ENCODE measurements at places on chromosomes 6 and 20. TPM values are rescaled to one million over a fixed set of nuclear protein-coding genes. Genes with fewer than 3 reads are reported as not detected.

GRCh38 chr6:6565488-6565887, 23.0 kb upstream of the LY86 start:
- DNase-seq = no peak

The SH3BGRL2 gene
- total RNA-seq = 0.43 TPM

GRCh38 chr6:131043902-131044447, 19.1 kb downstream of the EPB41L2 start:
- DNase-seq = no peak

DNA sequence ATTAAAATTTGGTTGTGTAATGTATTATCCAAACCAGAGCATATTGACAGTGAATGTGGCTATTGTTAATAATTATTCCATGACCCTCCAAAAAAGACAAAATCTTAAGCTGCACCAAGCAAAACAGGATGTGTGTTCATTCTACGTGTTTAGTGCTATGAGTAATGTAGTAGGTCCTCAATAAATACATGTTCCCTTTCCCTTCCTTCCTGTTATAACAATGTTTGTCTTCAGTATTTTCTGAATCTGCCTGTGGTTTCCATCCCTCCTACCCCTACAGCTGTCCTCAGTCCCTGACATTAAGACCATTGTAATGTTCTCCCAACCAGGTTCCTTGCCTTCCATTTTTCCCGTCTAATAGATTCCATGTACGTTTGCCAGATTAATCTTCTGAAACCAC, 163.8 kb downstream of the AIG1 start:
- no peak for DNase-seq

- no peak for DNase-seq
Measured at GRCh38 chr6:50147371-50147770, 97.6 kb upstream of the DEFB112 start.

- no peak for DNase-seq
Measured at GRCh38 chr6:166004471-166004870, 163.2 kb downstream of the TBXT start.

Data from activated CD4-positive, alpha-beta T cell treated with anti-CD3 and anti-CD28 coated beads for 36 hours (primary cell).